ENCODE measurements at places on chromosomes 12 and 14.

- no peak for DNase-seq
Observed at GRCh38 chr12:124125203-124125871, 152.3 kb downstream of the ZNF664 start.

GRCh38 chr12:44589697-44590096, 286.4 kb downstream of the NELL2 start:
- no peak for DNase-seq

DNA sequence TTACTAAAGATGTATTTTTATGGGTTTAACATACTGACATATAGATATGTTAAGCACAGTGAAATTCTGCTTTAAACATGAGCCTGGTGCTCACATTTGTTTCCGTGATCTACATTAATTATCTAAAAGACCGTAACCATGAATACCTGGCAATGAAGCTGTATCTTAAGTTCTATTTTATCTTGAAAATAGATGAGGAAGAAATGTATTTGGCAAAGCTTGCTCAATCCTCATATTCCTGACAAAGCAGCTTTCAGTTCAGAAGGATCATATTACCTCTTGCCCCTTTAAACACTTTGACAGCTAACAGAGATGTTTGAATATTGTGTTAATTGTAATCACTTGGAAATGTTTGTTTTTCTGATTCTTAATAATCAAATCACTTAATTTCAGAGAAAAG, 9.8 kb downstream of the EPYC start:
- no peak for DNase-seq

- DNase-seq: no peak
Observed at GRCh38 chr14:62983821-62984220, 61.4 kb downstream of the KCNH5 start.

DNA sequence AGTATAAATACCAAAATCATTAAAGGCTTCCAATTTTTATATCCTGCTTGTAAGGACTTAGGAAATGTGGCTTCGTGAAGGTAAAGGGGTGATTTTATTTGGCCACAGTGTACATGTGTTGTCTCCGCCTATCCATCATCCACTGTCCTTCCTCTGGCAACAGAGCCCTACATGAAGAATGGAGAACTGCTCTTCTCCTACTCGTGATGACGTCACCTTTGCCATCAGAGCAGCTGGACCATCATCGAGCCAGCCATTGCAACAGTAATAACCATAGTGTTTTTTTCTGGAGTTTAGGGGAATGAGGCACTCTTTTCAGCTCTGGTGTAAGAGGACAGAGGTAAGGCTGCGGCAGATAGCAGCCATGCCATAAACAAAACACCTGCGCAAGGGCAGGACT, 19.2 kb downstream of the ITPR2 start:
- no peak for DNase-seq

- peak; percentile 34 for DNase-seq
Observed at GRCh38 chr14:52473557-52473956, 78.7 kb downstream of the TXNDC16 start.

DNA sequence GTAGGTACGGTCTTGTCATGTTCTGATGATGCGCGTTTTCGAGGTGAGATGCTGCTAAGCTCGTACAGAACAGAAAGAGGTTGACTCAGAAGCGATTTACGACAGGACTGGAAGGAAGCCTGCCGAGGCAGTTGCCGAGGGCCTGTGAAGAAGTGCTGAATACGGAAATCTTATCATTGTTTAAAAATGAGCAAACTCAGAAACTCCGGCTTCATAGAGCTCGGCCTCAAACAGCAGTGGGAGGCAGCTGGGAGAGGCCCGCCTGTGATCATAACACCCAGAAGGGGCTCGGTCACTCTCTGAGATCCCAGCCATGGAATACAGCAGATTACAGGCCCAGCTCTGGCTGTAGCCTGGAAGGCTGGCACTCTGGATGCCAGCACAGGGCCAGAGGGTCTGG, 87.4 kb downstream of the CPSF2 start:
- no peak for DNase-seq

- peak; percentile 72 for DNase-seq
Observed at GRCh38 chr14:91418387-91419043, 895 bp upstream of the CCDC88C start.

DNA sequence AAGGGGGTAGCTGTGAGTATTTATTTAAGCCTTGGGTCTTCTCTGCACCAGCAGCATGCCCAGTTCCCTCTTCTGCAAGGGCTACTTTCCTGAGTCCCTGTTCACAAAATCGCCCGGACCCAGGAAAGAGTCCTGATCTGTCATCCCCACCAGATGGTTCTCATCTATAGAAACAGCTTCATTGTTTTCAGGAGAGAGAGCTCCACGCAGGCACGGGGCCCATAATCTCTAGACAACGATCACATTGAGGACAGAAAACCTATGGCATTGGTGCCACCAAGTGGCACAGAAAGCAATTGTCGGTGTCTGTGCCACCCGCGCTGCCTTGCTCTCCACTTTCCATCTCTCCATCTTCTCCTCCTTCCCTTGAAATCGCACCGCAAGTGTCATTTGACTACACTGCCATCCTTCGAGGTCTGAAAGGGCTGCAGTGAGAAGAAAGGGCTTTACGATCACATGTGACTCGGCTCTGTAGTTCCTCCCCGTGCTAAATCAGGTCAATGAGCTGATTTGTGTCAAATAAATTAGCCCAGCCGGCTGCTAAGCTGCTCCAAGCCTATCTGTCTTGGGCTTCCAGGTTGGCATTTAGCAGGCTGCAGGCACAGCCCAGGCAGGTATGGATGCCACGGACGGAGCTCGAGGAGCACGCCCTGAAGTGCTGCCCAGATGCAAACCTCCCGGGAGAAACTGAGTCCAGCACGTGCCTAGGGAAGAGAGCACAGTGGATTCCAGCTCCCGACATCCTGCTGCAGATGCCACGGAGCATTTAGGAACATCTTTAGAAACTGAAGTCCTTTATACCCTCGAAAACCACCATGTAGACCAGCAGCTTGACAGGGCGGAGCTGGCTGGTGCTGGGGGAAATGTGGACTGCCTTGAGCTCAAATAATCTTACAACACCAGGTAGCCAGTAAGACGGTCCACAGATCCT, 28.8 kb downstream of the SPRING1 start:
- peak; percentile 79 for DNase-seq

GRCh38 chr12:25985316-25986175, 27.1 kb downstream of the RASSF8 start:
- no peak for DNase-seq

DNA sequence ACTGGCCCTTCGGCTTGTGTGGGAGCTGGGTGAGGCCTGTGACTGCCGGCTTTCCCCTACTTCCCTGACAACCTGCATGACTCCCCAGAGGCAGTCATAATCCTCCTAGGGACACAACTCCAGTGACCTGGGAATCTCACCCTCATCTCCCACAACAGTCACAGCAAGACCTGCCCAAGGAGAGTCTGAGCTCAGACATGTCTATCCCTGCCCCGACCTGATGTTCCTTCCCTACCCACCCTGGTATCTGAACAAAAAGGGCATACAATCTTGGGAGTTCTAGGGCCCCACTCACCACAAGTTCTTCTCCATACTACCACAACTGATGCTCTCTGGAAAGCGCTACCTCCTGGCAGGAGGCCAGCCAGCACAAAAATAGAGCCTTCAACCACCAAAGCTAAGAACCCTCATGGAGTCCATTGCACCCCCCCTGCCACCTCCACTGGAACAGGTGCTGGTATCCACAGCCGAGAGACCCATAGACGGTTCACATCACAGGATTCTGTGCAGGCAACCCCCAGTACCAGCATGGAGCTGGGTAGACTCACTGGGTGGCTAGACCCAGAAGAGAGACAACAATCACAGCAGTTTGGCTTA, 16.8 kb downstream of the ATP23 start:
- no peak for DNase-seq

Measured in Kasumi-1 (cell line).